Esophagus muscularis mucosa (tissue), 4 donors: ENCODE measurements at places on chromosomes 12 and 14. TPM values are rescaled to one million over a fixed set of nuclear protein-coding genes. Genes with fewer than 3 reads are reported as not detected.

- H3K27me3 ChIP-seq: peaks cover 4% of the 10 kb centered on the region
- H3K27ac ChIP-seq: peak overlapping the region; percentile 100
- peaks cover 9% of the 10 kb centered on the region for H3K36me3 ChIP-seq
- H3K4me1 ChIP-seq: peaks cover 40% of the 10 kb centered on the region
- H3K4me3 ChIP-seq: peak overlapping the region; percentile 95
- no peak for DNase-seq
Measured at GRCh38 chr14:68789821-68790643, 2.8 kb downstream of the ZFP36L1 start.

DNA sequence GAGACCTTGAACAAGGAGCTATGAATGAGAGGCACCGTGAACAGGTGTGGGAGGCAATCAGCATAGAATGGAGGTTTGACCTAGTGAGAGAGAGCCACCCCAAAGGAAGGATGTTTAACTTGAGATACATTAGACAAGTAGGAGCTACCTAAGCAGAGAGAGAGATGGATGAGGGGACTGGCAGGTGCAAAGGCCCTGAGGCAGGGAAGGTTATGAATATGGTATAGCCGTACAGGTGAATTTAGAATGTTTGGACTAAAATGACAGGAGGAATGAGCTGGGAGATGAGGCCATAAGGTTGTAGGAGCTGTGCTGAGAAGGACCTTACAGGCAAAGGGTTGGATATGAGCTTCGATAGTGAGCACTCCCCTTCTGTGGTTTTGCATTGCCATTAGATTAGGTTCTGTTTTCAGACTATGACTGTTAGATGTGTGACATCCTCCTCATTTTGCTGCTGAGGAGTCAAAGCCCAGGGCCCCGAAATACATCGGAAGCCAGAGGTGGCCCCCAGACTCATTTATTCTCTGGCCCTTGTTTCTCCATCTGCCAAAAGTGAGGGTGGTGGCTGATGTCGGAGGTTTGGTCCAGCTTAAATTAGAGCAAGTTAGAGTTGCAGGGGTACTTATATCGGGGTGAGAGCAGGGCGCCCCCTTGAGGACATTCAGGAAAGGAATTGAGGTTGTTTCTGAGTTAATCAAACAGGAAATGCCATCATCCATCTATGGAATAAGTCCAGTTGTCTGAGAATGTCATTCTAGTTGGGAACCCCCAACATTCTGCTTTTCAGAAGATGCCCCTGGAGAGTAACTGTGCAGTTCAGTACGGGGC, 29.4 kb downstream of the SLC24A4 start:
- H3K4me1 ChIP-seq: no peaks in the 10 kb centered on the region
- H3K4me3 ChIP-seq: no peak overlapping the region
- peaks cover 30% of the 10 kb centered on the region for H3K27me3 ChIP-seq
- DNase-seq: no peak

- H3K4me3 ChIP-seq: no peak overlapping the region
- no peak for DNase-seq
- no peaks in the 10 kb centered on the region for H3K4me1 ChIP-seq
- H3K36me3 ChIP-seq: no peaks in the 10 kb centered on the region
- H3K27me3 ChIP-seq: peaks cover 10% of the 10 kb centered on the region
Measured at GRCh38 chr12:132397934-132398385, 68.6 kb upstream of the GALNT9 start.

DNA sequence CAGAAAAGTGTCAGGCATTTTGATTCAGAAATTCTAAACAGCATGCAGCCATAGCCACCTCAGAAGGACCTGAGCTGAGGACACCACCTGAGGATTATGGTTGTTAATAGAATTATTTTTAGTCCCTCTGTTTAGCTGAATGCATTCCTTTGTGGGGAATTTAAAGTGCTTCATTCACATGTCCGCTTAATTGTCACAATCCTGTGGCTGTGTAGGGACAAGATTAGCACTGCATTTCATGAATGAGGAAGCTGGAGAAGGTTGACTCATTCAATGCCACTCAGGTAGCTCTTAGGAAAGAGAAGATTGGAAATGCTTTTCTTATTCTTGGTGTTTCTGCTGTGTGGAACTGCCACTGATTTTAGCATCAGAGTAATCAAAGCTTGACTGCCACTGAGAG, 42.0 kb upstream of the KRR1 start:
- no peak overlapping the region for H3K4me3 ChIP-seq
- no peak overlapping the region for H3K27ac ChIP-seq
- no peaks in the 10 kb centered on the region for H3K27me3 ChIP-seq
- no peaks in the 10 kb centered on the region for H3K36me3 ChIP-seq
- DNase-seq: no peak
- H3K4me1 ChIP-seq: peaks cover 26% of the 10 kb centered on the region

- no peaks in the 10 kb centered on the region for H3K36me3 ChIP-seq
- no peaks in the 10 kb centered on the region for H3K27me3 ChIP-seq
- H3K4me1 ChIP-seq: no peaks in the 10 kb centered on the region
- no peak overlapping the region for H3K27ac ChIP-seq
- no peak for DNase-seq
Measured at GRCh38 chr14:93347850-93348249, 868 bp downstream of the COX8C start.

GRCh38 chr12:48037267-48037915, 33.1 kb upstream of the COL2A1 start:
- DNase-seq: no peak
- H3K27me3 ChIP-seq: peaks cover 38% of the 10 kb centered on the region
- no peak overlapping the region for H3K4me3 ChIP-seq
- no peak overlapping the region for H3K27ac ChIP-seq

DNA sequence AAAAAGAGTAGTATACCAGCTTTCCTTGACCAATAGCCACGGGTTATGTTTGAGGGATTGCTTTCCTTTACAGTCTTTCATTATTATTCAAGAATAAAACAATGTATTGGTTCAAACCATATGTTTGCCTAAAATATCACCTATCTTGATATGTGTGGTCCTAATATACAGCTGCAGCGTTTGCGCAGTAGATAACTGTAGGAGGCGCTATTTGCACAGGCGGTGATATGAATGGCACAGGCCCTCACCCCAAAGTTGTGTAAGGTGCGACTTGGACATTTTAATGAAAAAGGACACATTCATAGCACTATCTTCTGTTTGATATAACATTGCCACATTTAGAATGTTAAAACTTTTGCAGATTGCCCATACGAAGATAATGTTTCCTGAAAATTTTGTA, 298.4 kb downstream of the TRHDE start:
- no peaks in the 10 kb centered on the region for H3K4me1 ChIP-seq
- no peaks in the 10 kb centered on the region for H3K36me3 ChIP-seq
- no peak overlapping the region for H3K4me3 ChIP-seq
- no peak overlapping the region for H3K27ac ChIP-seq
- H3K27me3 ChIP-seq: no peaks in the 10 kb centered on the region

GRCh38 chr12:52243856-52244614, 11.0 kb downstream of the KRT7 start:
- no peaks in the 10 kb centered on the region for H3K27me3 ChIP-seq
- no peaks in the 10 kb centered on the region for H3K36me3 ChIP-seq
- DNase-seq: no peak
- H3K27ac ChIP-seq: peak overlapping the region; percentile 65
- no peak overlapping the region for H3K4me3 ChIP-seq

DNA sequence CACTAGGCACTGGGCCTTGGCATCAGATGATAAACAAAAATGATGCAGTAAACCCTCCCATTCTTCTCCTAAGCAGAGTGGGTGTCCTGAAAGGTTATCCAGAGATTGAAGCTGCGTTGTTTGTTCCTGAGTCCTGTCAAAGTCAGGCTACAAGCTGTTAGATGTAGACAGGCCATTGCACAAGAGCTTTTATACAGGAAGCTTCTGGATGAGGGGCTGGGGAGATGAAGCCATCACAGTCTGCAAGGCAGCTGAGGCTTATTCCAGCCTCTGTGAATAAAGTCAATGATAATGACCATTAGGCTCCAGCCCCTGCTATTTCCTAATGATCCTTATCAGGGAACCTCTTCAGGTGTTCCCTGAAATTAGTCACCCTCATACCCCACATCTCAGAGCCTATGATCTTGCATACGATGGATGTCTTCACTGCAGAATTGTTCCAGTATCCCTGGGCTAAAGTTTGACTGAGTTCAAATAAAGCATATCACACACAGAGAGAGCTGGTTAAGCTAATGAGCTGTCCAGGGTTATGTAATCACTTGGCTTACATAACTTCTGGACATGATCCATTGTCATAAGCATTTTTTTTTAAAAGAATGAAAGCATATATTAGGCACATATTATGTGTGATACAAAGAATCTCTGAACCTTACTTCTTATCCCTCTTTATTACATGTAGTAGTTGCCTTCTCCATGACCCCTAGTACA, 337.1 kb upstream of the OR4E1 start:
- no peak for DNase-seq
- peaks cover 15% of the 10 kb centered on the region for H3K4me1 ChIP-seq
- H3K27ac ChIP-seq: peak overlapping the region; percentile 58
- no peaks in the 10 kb centered on the region for H3K27me3 ChIP-seq
- no peak overlapping the region for H3K4me3 ChIP-seq
- H3K36me3 ChIP-seq: no peaks in the 10 kb centered on the region

Gene RAD9B
- 0.98 TPM for total RNA-seq

Gene TSPAN19
- not detected for total RNA-seq

Gene ABCC9
- 45.5 TPM for total RNA-seq

Gene OR9K2
- total RNA-seq: not detected

Gene HOXC12
- total RNA-seq: not detected
